ENCODE measurements at places on chromosomes 2 and 18.

GRCh38 chr2:38613849-38614213 is 11.1 kb upstream of the HNRNPLL start:
- no peak for DNase-seq

DNA sequence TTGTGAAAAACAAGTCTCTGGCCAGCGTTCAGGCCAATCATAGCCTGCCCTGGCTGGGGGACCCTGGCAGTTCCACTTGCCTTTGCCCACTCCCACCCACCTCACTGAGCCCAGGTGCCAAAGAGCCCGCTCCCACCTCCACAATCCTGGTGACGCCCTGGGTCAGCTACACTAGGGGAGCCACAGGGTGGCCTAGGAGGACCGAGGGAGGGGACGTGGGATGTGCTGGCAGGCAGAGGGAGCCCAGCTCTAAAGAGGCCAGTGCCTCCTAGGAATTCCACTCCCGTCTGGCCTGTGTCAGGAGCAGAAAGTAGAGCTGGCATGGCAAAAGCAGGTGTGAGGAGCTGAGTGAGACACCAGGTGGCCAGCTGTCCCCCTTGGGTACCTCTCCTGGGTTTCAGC is 49.3 kb downstream of the TNS1 start:
- DNase-seq, result no peak

GRCh38 chr2:205511221-205511620 is 171.1 kb upstream of the NRP2 start:
- no peak for DNase-seq

DNA sequence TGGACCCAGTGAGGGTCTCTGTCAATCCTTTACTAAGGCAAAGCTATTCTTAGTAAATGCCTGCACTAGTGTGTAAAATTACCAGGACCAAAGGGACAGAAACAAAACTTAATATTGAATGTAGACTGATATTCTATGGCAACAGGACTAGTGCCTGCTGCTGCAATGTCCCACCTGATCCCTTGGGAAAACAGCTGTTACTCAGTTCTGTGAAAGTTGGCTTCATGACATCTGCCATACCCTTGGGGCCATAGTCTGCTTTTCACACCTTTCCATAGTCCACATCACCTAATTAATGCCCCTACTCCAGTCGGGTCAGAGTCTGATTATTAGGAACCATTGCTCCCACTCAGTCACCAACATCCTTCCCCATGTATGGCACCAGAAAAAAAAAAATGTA is 14.5 kb downstream of the DNAJC27 start:
- DNase-seq, result no peak

GRCh38 chr2:38075507-38076151 is at the start of gene CYP1B1:
TSS of gene CYP1B1 (minus strand) at chr2:38076151. CDS start at chr2:38075388, 763 bp downstream.
- DNase-seq, result no peak

- no peak for DNase-seq
Observed at GRCh38 chr2:190718652-190719526, 70.0 kb downstream of the NAB1 start.

DNA sequence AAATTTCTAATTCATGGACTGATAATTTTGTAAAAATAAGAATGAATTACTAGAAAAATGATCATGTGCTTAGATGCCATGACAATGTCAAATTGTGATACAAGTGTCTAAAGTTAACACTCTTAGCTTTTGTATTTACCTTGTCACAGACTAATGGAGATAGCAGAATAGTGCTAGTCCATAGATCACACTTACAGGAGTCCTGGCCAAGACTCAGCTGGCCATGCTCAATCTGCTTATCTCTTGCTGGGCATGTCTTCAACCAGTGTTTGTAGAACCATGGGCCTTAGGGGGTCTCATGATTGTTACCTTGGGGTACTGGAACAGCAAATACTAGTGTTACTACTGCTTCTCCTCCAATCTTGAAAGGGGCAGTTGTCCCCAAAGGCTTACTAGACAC is 44.0 kb downstream of the TET3 start:
- no peak for DNase-seq
